Thoracic aorta (tissue), 2 donors: ENCODE measurements at places on chromosomes 12 and 14. TPM values are rescaled to one million over a fixed set of nuclear protein-coding genes. Genes with fewer than 3 reads are reported as not detected.

- no peaks in the 10 kb centered on the region for H3K27me3 ChIP-seq
- no peak overlapping the region for H3K27ac ChIP-seq
- H3K4me1 ChIP-seq, result peaks cover 7% of the 10 kb centered on the region
- H3K4me3 ChIP-seq, result no peak overlapping the region
- no peak for DNase-seq
- no peaks in the 10 kb centered on the region for H3K36me3 ChIP-seq
Observed at GRCh38 chr14:76589246-76589645, 172.0 kb upstream of the VASH1 start.

DNA sequence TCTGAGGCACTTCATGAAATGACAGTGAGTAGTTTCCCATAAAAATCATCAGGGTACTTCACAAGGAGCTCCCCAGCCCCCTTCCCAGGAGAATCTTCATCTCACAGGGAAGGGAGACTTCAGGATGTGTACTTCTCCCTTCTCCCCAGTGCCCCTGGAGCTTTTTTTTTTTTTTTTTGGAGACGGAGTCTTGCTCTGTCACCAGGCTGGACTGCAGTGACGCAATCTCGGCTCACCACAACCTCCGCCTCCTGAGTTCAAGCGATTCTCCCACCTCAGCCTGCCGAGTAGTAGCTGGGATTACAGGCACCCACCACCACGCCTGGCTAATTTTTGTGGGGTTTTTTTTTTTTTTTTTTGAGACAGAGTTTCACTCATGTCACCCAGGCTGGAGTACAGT, 10.4 kb downstream of the ITPK1 start:
- H3K27ac ChIP-seq, result no peak overlapping the region
- H3K4me3 ChIP-seq, result no peak overlapping the region
- no peak for DNase-seq
- no peaks in the 10 kb centered on the region for H3K27me3 ChIP-seq

GRCh38 chr12:68609998-68610369, 715 bp upstream of the RAP1B start:
- no peak for DNase-seq
- H3K27me3 ChIP-seq, result no peaks in the 10 kb centered on the region
- H3K4me3 ChIP-seq, result peak overlapping the region; percentile 98
- peak overlapping the region; percentile 76 for H3K27ac ChIP-seq

DNA sequence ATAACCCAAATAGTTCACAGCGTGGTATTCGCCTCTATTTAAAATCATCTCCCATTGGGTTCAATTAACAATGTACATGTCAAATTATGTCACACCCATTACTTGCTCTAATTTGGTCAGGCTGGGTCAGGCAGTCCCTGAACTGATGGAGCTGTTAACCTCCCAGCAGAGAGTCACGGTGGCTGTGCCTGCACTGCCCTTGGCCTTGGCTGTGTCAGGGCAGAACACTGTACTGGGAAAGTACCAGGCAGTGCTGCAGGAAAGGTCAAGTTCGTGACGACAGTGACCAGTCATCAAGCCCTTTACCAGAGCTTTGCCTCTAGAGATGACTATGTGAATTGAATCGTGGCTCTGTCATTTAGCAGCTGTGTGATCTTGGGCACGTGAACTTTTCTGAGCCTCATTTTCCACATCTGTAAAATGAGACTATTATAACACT, 100.0 kb downstream of the ARF6 start:
- no peak overlapping the region for H3K27ac ChIP-seq
- peaks cover 3% of the 10 kb centered on the region for H3K4me1 ChIP-seq
- no peak for DNase-seq
- no peak overlapping the region for H3K4me3 ChIP-seq

DNA sequence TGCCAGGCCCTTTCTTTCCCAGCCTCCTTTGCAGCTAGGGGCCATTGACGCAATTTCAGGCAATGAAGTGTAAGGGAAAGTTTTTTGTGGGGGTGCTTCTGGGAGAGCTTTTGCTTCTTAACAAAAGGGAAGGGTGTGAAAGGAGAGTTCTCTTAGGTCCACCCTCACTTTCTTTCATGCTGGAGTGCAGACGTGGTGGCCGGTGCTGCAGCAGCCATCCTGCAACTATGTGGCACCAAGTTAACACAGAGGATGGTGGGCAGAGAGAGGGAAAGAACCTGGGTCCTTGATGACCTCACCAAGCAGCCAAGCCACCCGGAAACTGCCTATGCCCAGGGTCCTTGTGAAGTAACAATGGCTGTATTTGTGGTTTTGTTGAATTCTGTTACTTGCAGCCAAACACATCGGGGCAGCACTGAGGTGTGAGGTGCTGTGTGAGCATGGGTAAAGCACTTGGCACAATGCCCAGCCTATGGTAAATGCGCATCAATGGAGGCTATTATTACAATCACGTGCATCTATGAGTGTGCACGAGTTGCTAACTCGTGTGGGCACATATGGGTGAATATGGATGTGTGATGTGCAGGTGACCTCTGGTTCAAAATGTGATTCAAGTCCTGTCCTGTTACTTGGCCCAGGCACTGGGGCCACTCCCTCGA, 122.6 kb downstream of the CALM1 start:
- no peak overlapping the region for H3K27ac ChIP-seq
- peaks cover 37% of the 10 kb centered on the region for H3K4me1 ChIP-seq
- no peak overlapping the region for H3K4me3 ChIP-seq
- H3K36me3 ChIP-seq, result no peaks in the 10 kb centered on the region
- no peak for DNase-seq

GRCh38 chr12:127660961-127661360, 606.0 kb upstream of the TMEM132C start:
- no peaks in the 10 kb centered on the region for H3K27me3 ChIP-seq
- no peaks in the 10 kb centered on the region for H3K36me3 ChIP-seq
- DNase-seq, result no peak
- no peak overlapping the region for H3K27ac ChIP-seq
- H3K4me3 ChIP-seq, result no peak overlapping the region

Gene MYH6
- total RNA-seq, result not detected

Gene SLC8A3
- 0.49 TPM for total RNA-seq

Gene MFAP5
- total RNA-seq, result 186 TPM

Gene CLEC9A
- total RNA-seq, result not detected

Gene BCAT1
- 28.6 TPM for total RNA-seq

Gene VASH1
- total RNA-seq, result 27.7 TPM

Gene CCDC197
- not detected for total RNA-seq
